ENCODE measurements at places on chromosomes 5 and 9.

GRCh38 chr5:123439709-123440108, 16.5 kb upstream of the CEP120 start:
- no peak for DNase-seq

- no peak for DNase-seq
These were observed 426.3 kb downstream of the CETN3 start for GRCh38 chr5:89983216-89983615.

DNA sequence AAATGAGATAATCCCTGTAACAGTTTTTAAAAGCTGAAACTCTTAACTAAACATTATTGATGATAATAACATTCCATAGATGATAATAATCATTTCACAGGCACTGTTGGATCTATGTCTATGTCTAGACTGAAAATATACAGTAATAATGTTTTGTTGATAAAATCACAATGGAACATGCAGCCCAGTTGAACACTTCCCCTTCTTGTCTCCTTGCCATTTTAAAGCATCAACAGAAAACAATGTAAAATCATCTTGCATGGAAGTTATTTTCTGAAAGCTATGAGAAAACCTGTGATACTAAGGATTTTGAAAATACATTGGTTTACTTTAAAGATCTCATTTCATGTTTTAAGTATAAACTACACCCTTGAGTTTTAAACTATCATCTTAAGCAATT, 1.9 kb downstream of the GAPT start:
- DNase-seq: no peak

DNA sequence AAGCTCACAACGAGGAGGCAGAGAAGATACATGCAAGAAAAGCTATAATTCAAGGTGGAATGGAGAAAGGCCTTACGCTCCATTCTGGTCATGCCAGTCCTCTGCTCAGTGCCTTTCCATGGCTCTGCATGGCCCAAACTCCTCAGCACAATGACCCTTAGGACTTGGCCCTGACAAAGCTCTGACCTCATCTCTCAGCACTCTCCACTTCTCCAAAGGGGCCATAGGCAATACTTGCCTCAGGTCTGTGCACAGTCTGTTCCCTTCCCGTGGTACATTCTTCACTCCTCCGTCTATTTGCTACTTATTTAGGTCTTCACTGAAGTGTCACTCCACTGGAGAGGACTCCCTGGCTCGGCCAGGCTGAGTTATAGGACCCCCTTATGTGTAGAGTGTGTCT, 24.7 kb downstream of the SLC36A3 start:
- no peak for DNase-seq

- DNase-seq: no peak
These were observed 14.9 kb upstream of the NDUFB6 start for GRCh38 chr9:32587901-32588300.

GRCh38 chr5:160266752-160267345, 37.5 kb downstream of the FABP6 start:
- DNase-seq: no peak

DNA sequence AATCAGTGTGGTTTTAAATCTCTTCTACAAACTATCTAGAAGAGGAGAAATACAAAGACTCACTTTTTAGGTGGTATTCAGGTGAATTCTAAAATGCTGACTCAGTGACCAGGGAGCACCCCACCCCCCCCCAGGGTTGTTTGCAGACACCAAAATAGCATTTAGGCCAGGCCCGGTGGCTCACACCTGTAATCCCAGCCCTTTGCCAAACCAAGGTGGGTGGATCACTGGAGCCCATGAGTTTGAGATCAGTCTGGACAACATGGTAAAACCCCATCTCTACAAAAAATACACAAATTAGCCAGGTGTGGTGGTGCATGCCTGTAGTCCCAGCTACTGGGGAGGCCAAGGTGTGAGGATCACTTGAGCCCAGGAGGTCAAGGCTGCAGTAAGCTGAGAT, 119.0 kb upstream of the LMX1B start:
- DNase-seq: no peak

DNA sequence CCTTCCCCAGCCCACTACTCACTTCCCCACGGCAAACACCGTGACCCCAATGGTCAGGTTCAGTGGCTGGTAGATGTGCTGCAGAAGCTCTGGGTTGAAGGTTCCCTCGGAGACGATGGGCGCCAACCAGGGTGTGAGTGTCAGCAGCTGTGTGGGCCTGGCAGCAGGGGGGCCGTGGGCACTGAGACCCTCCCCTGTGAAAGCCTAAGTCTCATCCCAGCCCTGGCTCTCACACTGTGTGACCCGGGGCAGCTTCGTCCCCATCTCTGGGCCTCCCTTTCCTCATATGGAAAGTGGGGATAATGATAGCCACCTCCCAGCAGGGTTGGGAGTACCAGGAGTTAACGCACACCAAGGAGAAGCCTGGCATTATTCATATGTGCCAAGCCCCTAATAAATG, 8.6 kb downstream of the GBGT1 start:
- DNase-seq: no peak

DNA sequence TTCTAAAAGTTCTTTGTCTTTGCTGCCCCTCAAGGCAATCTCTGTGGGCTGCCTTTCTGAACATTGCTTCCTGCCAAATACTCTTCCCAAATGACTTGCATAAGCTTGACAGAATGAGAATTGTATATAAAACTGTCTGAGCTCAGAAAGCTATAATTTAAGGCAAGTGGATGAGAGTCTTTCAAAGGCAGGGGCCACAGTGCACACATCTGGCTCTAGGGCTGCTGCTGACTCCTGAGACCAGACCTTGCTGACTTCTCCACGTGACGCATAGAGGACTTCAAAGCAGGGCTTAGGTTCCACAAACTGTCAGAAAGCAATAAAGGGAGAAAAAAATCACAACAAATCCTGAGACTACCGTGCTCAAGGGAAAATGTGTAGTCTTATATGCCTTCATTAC, 79.4 kb upstream of the DIRAS2 start:
- no peak for DNase-seq

DNA sequence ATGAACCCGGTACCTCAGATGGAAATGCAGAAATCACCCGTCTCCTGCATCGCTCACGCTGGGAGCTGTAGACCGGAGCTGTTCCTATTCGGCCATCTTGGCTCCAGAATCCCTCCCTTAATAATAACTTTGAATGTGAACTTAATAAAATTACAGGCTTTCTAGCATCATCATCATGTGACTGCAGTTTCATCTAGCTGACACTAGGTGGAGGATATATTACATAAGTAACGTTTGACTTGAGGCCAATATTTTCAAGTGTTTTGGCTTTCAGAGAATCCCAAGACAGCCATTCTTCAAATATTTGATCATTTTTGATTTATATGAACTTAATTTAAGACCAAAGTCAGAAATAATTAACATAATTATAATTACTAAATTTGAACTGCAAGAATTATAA, 474.9 kb upstream of the CDH10 start:
- peak; percentile 1 for DNase-seq

DNA sequence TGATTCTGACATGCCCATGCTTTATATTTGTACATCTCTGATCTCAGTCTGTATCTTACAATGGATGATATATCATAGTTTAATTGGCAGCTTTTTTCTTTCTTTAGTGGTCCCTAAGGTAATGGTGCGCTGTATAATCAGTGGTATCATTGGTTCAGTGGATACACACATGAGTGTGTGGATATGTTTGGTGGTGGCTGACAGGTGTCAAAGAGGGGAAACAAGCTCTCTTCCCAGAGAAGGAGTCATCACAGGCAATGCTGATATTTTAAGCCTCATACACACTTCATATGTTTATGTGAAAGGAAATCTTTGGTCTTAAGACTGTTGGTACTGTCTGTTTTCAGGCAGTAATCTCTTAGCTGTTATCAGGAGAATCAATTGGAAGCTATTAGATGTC, 52.1 kb upstream of the KIAA1958 start:
- no peak for DNase-seq

DNA sequence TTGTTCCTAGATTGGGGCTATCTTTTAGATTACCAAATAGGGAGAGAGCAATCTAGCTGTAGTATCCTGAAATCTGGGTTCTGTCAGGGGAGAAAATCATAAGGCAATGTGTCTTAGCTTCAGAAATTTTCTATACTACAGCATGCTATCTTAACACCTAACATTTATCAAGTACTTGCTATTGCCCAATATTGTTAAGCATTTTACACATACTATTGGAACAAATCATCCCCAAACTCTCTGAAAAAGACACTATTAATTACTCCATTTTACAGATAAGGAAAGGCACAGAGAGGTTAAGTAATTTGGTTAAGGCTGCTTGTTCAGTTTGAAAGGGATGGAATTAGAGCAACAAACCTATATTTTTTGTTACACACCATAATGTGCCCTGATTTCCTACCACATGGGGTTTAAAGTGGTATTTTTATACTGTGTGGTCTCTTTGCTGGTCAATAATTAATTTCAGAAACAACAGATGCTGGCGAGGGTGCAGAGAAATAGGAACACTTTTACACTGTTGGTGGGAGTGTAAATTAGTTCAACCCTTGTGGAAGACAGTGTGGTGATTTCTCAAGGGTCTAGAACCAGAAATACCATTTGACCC, 57.2 kb upstream of the RIC1 start:
- DNase-seq: no peak

DNA sequence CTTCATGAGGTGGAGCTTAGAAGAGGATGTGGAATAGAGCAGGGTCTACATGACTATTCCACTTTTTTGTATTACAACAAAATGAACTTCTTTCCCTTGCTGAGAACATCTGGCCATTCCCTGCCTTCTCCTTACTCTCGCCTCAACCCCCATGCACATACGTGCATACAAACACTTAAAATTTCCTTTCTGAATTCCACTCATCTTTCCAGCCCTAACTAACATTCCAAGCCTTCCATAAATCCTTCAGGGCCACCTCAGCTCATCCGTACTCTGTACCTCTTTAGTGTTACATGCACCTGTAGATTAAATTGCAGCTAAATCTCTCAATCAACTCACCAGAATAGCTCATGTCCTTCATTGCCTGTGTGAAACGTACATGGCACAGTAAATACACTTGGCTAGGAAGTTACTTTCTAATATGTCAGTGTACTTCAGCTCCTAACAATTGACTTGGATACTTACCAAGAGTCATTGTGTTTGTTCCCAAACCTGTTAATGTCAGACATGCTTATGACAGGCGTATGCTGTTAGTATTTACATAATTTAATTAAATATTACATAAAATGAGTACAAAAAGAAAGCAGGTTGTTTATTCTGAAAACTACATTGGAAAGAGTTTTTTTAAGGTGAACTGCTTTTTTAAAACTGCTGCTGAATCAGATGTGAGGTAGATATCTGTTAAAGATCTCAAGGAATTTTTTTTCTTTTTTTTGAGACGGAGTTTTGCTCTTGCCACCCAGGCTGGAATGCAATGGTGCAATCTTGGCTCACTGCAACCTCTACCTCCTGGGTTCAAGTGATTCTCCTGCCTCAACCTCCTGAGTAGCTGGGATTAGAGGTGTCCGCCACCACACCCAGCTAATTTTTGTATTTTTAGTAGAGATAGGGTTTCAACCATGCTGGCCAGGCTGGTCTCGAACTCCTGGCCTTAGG, 55.7 kb downstream of the GLIS3 start:
- no peak for DNase-seq

- peak; percentile 52 for DNase-seq
These were observed 97.8 kb upstream of the TYRP1 start for GRCh38 chr9:12595400-12595799.

GRCh38 chr5:40909264-40909663, at the start of gene C7:
C7 (plus strand) TSS chr5:40909497; CDS start chr5:40909611, 114 bp downstream.
- DNase-seq: no peak

DNA sequence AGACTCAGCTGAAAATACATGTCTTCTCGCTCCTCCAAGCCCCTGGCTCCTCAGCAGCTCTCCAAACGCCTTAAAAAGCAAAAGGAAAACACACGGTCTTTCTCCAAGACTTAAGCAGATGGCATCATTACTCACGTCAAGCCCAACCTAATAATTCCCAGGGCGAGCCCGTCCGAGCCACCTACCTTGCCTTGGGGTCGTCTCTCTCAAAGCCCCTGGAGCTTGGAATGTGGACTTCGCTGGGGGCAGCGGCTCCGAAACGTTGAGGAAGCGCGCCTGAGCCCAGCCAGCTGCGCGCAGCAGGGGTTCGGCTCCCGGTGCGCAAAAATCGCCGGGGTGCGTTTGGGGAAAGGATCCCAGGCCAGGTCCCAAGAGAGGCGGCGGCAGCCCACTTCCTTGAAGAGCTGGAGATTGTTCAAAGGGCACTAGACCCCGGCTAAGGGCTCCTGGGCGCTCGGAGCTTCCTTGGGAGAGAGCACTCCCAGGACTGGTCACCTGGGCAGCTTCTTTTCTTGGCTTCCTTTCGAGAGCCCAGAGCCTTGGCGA, 395 bp downstream of the DRD1 start:
- no peak for DNase-seq

Data from kidney tubule cell (primary cell).